ENCODE measurements at places on chromosomes 5 and 9.

DNA sequence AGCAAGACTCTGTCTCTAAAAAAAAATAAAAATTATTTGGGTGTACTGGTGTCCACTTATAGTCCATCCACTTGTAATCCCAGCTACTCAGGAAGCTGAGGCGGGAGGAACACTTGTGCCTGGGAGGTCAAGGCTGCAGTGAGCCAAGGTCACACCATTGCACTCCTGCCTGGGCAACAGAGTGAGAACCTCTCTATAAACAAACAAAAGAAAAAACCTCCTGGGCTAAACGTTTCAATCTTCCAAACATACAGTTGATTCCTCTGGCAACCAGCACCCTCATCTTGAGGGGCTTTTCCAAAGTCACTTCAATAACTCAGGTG, 13.9 kb upstream of the CDK5RAP2 start:
- no peaks in the 10 kb centered on the region for H3K27me3 ChIP-seq
- no peaks in the 10 kb centered on the region for H3K4me1 ChIP-seq
- no peak for DNase-seq
- H3K27ac ChIP-seq, result no peak overlapping the region
- no peak overlapping the region for H3K4me3 ChIP-seq
- no peaks in the 10 kb centered on the region for H3K36me3 ChIP-seq

GRCh38 chr5:31781772-31782171, 142.8 kb downstream of the PDZD2 start:
- H3K4me3 ChIP-seq, result no peak overlapping the region
- no peaks in the 10 kb centered on the region for H3K27me3 ChIP-seq
- peak; percentile 5 for DNase-seq
- H3K4me1 ChIP-seq, result peaks cover 2% of the 10 kb centered on the region
- H3K36me3 ChIP-seq, result no peaks in the 10 kb centered on the region

DNA sequence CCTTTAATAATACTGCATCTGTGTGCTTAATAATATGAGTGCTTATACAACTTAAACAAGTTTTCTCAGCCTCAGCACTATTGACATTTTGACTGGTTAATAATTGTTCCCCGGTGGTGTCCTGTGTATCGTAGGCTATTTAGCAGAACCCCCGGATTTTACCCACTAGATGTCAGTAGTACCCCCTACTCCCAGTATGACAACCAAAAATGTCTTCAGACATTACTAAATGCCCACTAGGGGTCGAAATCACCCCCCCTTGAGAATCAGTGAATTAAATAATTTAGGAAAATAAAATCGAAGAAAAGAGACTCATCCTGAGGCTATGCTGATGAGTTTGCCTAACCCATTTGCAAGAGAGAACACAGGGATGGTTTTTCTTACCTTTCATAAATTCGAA, 166.3 kb downstream of the ATP10B start:
- H3K4me1 ChIP-seq, result no peaks in the 10 kb centered on the region
- no peak overlapping the region for H3K27ac ChIP-seq
- H3K27me3 ChIP-seq, result peaks cover 3% of the 10 kb centered on the region
- H3K4me3 ChIP-seq, result no peak overlapping the region
- H3K36me3 ChIP-seq, result no peaks in the 10 kb centered on the region

- H3K27me3 ChIP-seq, result no peaks in the 10 kb centered on the region
- H3K27ac ChIP-seq, result no peak overlapping the region
- no peaks in the 10 kb centered on the region for H3K36me3 ChIP-seq
- DNase-seq, result no peak
These were observed 6.9 kb upstream of the NIPSNAP3A start for GRCh38 chr9:104740621-104741020.

DNA sequence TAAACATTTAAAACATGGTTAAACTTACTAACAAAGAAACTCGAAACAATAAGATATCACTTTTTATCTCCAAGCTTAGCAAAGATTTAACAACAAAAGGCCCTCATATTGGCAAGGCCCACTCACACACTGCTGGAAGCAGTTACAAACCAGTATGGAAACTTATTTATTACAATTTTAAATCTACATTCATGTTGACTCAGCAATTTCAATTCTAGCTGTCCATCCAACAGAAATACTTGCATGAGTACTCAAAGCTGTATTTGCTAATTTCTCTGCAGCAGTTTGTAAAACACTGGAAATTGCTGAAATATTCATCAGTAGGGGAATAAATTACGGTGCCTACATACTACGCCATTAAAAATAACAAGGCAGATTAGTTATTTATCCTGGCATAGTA, 2.8 kb upstream of the DNAJA1 start:
- no peak for DNase-seq
- peaks cover 35% of the 10 kb centered on the region for H3K4me1 ChIP-seq
- peaks cover 42% of the 10 kb centered on the region for H3K36me3 ChIP-seq
- H3K4me3 ChIP-seq, result peak overlapping the region; percentile 14

DNA sequence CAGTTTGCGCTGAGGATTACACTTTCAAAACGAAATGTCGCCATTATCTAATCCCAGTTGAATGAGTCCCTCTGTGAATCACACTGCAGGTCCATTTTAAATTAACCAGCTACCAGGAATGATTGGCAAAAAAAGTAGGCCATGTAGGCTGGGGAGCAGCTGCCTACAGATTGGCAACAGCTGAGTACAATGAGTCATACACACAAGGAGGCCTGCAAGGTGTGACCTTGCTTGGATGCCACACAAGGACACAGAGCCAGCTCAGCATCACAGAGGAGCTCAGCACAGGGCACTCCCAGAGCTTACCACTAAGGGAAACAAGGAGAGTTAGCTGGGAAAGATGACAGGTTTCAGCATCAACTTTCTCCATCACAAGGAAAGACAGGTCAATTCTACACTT, 12.9 kb downstream of the HAVCR1 start:
- H3K36me3 ChIP-seq, result no peaks in the 10 kb centered on the region
- peaks cover 51% of the 10 kb centered on the region for H3K4me1 ChIP-seq
- no peaks in the 10 kb centered on the region for H3K27me3 ChIP-seq
- H3K4me3 ChIP-seq, result no peak overlapping the region

GRCh38 chr9:134231330-134231745, 67.0 kb upstream of the RNU6ATAC start:
- H3K4me1 ChIP-seq, result no peaks in the 10 kb centered on the region
- no peak overlapping the region for H3K27ac ChIP-seq
- no peaks in the 10 kb centered on the region for H3K36me3 ChIP-seq
- DNase-seq, result no peak
